ENCODE measurements at places on chromosomes 2 and 18.

DNA sequence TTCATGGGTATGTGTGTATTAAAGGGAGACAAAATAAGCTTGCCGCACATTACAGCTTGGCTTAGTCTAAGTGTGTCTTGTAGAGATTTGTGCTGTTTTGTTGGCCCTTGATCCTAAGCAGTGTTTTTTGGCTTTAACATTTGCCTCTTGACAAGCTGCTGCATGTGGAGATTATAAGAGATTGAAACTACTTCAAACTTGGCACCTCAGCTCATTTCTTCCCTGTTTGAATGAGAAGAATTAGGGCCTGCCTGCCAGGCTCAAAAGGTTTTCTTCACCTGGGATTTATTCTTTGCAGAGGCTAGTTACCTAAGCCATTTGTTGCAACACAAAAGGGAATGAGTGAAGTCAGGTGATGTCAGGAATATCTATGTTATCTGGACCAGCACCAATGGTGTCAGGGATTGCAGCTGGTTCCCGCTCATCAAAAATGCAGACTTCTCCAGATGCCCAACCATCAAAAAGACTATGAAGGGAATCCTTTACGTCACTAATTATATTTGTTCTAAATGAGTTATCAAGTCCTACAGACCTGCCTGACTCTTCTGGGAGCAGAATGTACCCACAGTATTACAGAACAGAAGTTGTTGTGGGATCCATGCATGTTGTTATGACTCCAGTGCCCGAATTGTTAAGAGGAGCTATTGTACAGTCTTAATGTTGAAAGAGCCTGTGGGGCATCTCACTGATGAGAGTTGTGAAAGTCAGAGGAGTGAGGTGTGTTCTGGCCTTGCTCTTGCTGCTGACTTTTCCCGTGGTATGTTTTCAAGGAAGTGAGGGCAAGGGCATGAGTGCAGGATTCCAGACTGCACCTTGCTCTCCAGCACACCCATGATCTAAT, 31.0 kb downstream of the ABCA12 start:
- no peak for DNase-seq

GRCh38 chr2:207589143-207589542, 36.1 kb downstream of the METTL21A start:
- DNase-seq, result no peak

DNA sequence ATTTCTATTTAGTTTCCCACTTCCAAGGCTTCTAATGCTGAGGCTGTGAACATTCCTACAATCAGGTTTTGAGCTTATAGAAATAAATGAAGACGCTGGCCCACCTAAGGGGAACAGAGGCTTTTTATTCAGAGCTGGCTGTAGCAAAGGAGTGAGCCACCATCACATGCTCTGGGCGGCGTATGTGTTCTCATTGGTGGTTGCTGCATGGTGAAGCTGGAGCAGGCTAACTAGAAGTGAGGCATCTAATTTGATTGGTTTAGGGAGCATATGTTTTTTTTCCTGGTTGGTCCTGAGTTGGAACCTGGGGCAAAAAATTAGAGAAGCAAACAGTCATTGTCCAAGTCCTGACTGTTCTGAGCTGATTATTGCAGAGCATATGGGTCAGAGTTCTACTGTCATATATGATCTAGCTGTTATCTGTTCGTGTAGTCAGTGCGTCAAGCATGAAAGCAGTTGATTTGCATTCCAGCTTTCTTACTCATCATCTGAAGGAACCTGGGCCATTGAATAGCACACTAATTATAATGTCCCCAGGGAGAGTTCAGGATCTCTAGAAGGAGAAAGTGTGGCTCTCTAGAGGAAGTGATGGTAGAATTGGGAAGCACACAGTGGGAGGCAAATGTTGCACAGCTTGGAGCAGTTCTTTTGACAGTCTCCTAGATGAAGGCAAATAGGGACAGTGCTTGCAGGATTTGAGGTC, 279.6 kb downstream of the PARD3B start:
- DNase-seq, result no peak

DNA sequence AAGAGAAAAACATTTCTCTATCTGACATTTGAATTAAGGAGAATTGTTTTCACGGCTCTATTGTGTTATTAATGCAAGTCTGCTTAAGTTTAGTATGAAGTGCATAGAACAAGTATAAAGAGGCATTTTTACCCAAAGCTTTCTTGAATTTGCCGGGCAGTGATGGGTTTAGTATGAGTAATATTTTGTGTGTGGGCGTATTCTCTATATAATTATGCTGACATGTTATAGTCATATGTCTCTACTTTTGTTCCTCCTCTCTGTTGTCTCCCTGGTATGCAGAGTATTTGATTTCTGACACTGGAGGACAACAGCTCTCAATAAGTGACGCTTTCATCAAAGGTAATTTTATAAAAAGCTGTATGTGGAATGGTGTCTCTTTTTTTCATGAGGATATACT, 45.9 kb downstream of the PIKFYVE start:
- DNase-seq, result no peak

DNA sequence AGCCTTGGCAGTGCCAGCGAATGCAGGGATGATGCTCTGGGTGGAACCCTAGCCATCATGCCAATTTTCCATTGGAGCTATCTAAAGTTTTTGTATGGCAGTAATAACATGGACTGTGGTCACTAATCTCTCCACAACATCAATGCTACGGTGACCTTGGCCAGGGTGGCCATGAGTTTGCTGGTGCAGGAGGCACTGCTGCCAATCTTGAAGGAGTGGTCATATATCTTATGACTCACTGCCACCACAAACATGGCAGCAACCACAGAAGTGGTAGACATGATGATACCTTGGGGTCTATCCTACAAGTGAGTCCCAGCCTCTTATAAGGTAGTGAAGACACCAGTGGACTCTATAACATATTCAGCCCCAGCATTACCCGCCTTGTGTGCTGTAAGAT, 104.6 kb downstream of the EVA1A start:
- no peak for DNase-seq

GRCh38 chr18:23970161-23971096, 44.1 kb upstream of the TTC39C start:
- DNase-seq, result no peak

GRCh38 chr2:131419441-131419840, 55.5 kb upstream of the RAB6D start:
- no peak for DNase-seq

DNA sequence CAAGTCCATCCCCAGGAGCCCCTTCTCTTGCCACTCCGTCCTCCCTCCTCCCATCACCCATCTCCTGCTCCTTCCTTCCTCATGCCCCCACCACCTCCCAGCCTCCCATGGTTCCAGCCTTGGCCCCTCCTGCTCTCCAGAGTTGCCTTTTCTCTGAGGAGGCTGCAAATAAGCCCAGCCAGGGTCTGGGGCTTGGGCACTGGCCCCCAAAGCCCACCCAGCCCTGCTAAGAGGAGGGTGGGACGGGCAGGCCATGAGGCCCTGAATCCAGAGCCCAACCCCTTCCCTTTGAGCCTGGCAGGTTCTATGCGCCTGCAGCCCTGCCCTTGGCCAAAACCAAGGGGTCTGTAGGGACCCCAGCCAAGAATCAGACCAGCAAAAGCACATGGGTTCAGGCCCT, 71.6 kb downstream of the STPG4 start:
- no peak for DNase-seq

DNA sequence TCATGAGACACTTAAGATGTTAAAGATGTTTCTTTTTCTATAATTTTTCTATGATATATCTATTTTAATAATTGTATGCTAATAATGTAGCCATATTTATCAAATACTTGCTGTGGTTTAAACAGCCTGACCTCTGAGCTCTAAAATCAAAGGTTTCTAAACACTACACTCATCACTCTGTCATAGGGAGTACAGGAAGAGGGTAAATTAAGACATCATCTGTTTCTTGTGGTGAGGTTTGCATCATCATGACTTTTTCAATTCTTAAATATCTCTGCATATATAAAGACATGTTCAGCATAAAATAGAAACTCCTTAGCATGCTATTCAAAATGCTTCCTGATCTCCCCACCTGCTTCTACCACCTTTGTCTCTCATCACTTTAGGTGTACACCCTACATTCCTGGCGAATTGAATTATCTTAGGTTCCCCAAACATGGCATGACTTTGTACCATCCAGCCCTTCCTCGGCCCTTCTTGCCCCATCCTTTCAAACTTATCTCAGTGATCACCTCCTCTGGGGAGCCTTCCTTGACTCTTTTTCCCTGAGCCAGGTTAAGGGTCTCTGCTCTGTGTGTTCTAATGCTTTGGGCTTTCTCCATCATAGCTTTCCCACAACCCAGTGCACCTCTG, 105.3 kb upstream of the TTN start:
- DNase-seq, result no peak

DNA sequence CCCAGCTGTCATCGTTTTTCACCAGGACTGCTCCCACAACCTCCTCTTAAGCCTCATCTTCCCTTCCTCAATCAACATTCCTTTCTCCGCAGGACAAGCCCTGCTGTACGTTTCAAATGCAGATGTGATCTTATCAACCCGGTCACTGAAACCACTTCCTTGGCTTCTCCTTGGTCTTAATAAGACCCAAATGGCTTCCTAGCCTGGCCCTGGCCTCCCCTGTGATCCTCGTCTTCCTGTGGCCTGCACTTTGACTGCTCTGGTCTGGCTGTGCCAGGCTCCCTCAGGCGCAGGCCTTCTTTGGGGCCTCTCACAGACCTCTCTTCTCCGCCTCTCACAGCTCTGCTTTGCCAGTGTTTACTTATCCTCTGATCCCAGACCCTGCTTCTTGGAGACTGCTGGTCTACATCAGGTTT, 4.7 kb upstream of the ADNP2 start:
- no peak for DNase-seq

DNA sequence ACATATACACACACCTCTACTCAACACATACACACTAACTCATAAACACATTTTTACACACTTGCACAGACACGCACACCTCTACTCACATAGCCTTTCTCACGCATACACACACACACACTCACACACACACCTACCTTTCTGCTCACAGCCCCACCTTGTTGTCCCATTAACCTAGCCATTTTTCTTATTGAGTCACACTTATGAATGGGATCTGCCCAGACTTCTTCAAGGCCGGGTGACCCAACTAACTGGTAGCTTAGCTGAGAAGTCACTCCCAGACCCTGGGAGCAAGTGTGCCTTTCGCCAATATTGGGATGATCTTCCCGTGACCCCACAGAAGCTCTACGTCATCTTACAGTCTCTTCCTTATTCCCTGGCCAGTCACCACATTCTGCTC, 192.2 kb downstream of the NCK2 start:
- DNase-seq, result no peak

DNA sequence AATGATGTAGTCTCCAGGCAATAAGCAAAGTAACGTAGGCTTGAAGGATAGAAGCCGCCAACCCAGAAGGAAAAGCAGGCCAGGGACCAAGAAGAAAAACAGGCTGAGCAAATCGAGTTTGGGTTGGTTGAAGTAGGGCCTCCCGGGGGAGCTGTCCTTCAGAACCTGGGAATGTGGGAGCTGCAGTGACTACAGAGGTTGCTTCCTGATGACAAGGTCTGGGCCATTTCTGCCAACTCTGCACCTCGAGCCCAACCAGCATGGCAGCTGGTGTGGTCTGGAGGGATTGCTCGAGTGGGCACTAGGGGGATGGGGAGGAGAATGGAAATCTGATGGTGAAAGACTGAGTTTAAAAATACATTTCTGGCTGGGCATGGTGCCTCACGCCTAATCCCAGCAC, 14.1 kb downstream of the ACMSD start:
- DNase-seq, result no peak

DNA sequence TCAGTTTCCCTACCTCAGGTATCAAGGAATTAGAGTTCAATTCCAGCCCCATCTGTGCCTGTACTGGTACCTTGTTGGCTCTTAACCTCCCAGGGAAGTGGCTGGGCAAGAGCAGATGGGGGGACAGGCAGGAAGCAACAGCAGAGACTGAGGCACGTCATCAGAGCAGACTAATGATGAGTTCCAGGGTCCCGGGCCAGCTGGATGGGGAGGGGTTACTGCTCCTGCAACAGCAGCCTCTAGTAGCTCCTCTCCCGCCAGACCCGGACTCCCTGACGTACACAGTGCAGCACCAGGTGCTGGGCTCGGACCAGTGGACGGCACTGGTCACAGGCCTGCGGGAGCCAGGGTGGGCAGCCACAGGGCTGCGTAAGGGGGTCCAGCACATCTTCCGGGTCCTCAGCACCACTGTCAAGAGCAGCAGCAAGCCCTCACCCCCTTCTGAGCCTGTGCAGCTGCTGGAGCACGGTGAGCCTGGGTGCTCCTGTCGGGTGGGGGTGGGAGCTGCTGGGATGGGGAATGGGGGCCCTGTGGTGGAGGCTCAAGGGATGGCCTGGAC, 26.0 kb upstream of the GMPPA start:
- no peak for DNase-seq

DNA sequence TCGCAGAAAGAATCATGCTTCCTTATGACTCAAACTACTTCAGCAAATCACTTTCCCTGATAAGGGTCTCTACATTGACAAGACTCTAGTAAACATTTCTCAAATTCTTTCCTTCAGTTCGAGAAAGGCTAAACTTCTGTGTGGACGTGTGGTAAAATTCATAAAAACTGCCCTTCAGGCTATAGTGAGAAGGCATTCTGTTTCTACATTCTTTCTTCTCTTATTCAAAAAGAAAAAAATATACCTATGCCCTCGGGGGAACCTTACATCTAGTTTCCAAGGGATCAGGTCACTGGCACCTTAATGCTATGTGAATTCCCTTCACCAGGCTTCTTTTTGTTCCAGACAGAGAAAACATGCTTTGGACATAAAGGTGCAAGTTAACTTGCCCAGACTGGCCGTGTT, 4.9 kb downstream of the VIT start:
- no peak for DNase-seq

DNA sequence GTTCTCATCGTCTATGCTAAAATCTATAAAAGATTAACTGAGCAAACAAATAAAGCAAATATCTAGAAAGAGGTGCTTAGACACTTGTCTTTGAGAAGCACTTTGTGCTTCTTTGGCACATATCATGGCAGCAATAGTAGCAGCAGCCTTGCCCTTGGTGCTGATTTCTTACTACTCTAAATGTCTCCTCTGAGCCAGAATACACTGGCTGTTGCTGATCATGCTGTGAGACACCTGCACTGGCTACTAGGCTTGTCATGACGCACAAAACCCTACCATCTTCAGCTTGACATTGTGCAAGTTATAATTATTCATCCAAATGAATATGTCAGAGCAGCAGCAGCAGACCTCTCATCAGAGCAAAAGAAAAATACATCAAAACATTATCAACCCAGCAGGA, 46.7 kb downstream of the FANCL start:
- no peak for DNase-seq

DNA sequence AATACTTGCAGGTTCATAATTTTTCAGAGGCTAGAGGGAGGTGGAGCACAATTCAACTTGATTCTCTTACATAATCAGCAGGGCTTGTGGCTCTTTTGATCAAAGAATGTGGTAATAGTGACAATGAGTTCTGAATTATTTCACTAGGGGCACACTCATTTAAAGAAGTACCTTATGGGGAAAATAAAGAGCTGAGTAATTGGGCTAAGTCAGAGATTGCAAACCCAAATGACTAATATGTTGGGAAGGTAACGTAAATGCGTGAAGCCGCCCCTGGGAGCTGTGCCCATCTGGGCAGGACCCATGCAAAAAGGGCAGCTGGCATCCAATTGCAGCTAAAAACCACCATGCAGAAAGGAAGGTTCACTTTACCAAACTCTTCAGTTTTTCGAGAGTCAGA, 35.3 kb downstream of the NCKAP5 start:
- DNase-seq, result no peak
